ENCODE measurements at places on chromosomes 3 and 15.

- DNase-seq, result no peak
These were observed 44.4 kb downstream of the COL6A5 start for GRCh38 chr3:130389743-130390478.

DNA sequence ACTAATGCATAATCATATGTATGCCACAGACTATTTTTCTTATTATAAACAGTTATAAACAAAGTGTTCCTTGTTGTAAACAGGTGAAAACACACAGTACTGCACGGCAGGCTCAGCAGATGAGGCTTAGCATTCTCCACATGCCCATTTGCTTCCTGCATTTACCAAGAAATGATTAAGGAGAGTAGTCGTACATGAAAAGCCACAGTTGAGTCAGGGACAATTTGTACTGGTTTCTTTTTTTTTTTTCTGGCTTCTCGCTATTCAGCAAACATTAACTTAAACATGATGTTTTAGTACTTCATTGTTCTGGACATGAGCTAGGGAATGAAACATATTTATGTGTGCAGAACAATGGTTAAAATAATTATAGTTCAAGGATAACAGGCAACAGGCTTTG is 63.4 kb downstream of the GHSR start:
- DNase-seq, result no peak

DNA sequence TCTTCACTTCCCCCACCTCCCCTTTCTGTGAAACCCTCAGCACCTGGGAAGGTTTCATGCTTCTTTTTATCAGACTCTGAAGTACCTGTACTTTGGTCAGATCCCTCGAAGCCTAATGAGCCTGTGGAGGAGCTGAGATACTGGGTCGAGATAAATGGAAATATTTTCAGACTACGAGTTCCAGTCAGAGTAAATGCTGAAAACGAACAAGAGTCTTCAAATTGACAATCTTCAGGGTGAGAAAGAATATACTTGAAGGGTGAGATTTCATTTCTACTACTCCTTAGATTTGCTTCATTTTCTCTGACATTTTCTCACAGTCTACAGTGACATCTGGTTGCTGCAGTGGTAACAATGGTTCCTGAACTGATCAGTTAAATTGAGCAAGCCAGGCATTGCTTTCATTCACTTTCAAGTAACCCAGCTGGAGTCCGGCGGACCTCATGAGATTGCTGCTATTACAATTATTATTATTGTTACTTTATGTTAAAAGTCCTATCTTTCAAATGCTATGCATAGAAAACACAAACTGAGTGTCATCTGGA is 337.2 kb downstream of the VGLL3 start:
- no peak for DNase-seq

DNA sequence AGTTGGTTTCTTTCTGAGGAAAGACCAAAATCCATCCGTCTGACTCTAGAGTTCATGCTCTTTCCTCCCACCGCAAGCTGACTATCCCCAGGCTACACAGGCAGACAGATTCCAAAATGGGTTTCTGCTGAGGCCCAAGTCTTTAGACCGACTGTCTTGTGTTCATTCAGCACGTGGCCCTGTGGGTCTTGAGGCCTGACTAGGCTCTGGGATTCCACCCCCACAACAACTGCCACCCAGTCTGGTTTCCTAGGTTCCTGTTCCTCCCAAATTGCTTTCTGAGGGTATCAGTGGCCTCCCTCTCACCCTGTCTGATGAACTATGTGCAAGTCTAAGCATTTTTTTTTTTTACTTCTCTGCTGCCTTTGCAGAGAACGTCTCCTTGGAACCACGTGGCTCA is 67.7 kb downstream of the CYP19A1 start:
- no peak for DNase-seq

DNA sequence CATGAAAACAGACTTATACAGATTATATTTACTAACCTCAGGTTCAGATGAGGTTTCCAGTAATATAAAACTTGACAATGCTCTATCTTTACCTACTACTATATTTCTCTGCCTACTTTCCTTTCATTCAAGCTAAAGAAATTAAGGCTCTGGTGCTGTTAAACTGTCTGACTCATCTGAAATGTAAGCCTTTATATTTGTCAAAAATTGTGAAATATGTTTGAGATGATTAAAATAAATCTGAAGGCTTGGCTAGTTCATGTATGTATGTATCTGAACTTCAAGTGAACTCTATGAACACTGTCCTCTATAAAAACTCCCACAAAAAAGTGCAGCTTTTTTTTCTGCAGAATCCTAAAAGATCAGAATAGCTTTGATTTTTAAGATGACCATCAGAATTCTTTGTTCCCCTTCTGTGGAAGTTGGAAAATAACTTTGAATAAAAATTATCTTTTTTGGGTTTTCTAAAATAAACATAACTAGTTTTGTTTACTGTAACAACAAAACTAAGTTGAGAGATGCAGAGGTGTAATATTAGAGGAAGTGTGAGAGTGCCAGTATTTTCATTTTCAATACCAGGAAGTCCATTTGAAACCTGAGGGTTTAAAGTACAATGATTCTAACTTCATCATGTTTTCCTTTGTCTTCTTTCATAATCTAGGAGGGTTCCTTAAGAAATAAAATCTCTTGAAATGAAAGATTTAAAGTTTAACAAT is 42.2 kb downstream of the ILDR1 start:
- no peak for DNase-seq

DNA sequence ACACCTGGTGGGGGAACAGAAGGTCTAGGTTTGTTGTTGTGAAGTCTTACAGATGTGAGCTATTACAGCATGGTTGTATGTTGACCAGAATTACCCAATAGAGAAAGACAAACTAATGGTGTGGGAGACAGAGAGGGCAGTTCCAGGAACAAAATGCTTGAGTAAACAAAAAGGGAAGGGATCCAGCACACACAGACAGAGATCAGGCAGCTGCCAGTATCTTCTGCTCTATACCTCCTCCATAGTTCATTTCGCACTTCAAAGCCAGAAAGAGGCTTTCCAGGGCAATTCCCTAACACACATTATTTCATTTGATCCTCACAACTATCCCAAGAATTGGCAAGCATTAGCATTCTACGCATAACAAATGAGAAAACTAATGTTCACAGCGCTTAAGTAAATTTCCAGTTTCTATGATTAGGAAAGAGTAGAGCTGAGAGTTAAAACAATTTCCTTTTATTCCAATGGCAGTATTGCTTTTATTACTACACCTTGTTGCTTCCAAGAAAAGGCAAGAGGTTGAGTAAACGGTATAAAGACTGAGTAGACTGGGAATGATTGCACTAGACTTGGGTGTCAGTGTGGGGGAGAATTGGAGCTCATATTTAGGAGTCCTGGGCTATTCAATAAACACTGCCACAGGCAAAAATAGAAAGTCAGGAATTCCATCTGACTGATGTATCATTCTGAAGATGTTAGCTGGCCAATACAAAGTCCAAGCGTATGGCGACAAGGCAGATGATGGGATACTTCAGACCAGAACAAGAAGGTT is 39.7 kb upstream of the ZNF280D start:
- DNase-seq, result no peak

DNA sequence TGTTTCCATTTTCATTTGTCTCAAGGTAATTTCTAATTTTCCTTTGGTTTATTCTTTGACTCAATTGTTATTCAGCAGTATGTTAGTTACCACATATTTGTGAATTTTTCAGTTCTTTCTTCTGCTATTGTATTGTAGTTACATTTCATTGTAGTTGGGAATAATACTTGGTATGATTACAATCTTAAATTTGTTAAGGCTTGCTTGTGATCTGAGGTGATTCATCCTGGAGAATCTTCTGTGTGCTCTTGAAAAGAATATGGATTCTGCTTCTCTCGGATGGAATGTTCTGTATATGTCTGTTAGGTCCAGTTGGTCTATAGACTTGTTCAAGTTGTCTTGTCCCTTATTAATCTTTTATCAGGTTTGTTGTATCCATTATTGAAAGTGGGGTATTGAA is 63.4 kb upstream of the VEPH1 start:
- DNase-seq, result no peak

- DNase-seq, result no peak
These were observed 30.6 kb downstream of the CYP19A1 start for GRCh38 chr15:51307811-51308210.

- no peak for DNase-seq
These were observed 69.2 kb upstream of the MFGE8 start for GRCh38 chr15:88982304-88982945.

Data from glutamatergic neuron (in vitro differentiated cells).